ENCODE measurements at places on chromosomes 6 and 20. TPM values are rescaled to one million over a fixed set of nuclear protein-coding genes. Genes with fewer than 3 reads are reported as not detected.

SOX12 gene
- total RNA-seq: 1.4 TPM

SLC26A8 gene
- total RNA-seq: 1.7 TPM

SLC17A9 gene
- 5.5 TPM for total RNA-seq

GSTA2 gene
- 92.2 TPM for total RNA-seq

DNA sequence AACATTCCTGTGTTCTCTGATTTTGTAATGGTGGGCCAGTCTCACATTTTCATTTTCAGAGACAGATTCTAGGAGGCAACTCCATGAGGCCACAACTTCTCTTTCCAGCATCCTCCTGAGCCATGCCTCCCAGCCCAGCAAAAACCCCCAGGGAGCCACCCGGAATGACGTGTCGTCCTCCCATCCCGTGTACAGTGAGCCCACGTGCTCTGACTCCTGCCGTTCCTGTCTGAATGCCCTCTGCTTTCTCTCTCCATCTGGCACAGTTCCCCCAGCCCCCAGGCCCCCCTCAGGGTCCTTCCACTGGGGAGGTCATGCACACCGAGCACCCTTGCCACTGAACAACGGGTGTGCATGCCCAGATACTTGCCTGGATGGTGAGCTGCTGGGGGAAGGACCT, 38.0 kb downstream of the C20orf203 start:
- no peak for DNase-seq

VSTM2L gene
- not detected for total RNA-seq

DNA sequence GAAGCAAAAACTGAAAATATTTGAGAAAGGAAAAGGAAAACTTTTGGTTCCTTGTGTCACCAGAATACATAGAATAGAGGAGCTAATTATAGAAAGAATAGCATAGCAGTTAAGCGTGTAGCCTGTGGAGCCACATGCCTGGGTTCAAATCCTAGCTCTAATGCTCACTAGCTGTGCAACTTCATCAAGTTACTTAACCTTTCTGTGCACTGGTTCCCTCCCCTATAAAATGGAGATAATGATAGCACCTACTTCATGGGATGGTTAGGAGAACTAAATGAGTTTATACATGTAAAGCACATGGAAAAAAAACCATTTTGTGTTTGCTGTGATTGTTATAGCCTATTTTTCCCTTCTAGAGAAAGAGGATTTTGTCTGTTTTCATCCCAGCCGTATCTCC, 24.5 kb upstream of the RNGTT start:
- DNase-seq: no peak

GRCh38 chr6:501891-502601, 110.5 kb downstream of the IRF4 start:
- no peak for DNase-seq

GRCh38 chr6:138590796-138591709, 91.8 kb upstream of the NHSL1 start:
- DNase-seq: peak; percentile 38

- no peak for DNase-seq
Observed at GRCh38 chr6:107866606-107867301, 42.6 kb upstream of the SCML4 start.
